Activated CD4-positive, alpha-beta T cell treated with anti-CD3 and anti-CD28 coated beads, Interleukin-2, amount 10 ng/mL, durations not matched to agents 7 days and 5 days (primary cell): ENCODE measurements at places on chromosomes 11 and 22. TPM values are rescaled to one million over a fixed set of nuclear protein-coding genes. Genes with fewer than 3 reads are reported as not detected.

Gene DAGLA
- 0.44 TPM for total RNA-seq

Gene KCNJ1
- not detected for total RNA-seq

Gene ACTN3
- not detected for total RNA-seq

Gene PNPLA5
- not detected for total RNA-seq

- DNase-seq = no peak
Observed at GRCh38 chr11:133810766-133811165, 34.5 kb downstream of the SPATA19 start.

- no peak for DNase-seq
Observed at GRCh38 chr22:49011769-49012648, 815.7 kb downstream of the BRD1 start.

DNA sequence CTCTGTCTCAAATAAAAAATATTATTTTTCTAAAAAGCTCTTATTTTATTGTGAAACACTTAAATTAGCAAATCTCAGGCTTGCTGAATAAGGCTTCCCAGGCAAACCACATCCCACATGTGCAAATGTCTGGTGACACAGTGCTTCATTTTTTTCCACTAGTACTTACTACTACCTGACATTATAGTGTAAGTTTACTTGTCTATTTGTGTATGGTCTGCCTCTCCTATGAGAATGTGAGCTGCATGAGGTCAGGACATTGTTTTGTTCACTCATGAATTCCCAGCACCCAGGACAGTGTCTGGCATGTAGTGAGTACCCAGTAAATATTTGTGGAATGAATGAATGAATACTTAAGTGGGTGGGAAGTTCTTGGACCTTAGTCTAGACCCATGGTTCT lies 103.1 kb downstream of the PTPRJ start:
- no peak for DNase-seq
